HCT116 (cell line): ENCODE measurements at places on chromosomes 2 and 18. TPM values are rescaled to one million over a fixed set of nuclear protein-coding genes. Genes with fewer than 3 reads are reported as not detected.

DNA sequence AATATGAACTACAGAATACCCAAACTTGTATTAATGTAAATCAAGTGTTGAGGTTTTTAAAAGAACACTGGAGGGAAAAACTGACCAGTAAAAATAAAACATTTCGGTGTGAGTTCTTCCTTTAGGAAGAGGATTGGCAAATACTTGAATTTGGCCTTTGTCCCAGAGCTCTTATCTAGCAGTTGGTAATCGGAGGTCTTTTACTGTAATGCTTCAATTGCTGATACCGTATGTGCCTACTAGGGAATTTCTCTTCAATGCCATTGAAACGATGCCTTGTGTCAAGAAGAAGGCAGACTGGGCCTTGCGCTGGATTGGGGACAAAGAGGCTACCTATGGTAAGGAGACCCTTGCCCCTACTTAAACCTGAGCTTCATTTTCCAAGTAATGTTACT is 4.1 kb downstream of the RRM2 start:
- DNase-seq, result no peak

- DNase-seq, result no peak
These were observed 6.7 kb downstream of the AOX1 start for GRCh38 chr2:200592406-200593075.

DNA sequence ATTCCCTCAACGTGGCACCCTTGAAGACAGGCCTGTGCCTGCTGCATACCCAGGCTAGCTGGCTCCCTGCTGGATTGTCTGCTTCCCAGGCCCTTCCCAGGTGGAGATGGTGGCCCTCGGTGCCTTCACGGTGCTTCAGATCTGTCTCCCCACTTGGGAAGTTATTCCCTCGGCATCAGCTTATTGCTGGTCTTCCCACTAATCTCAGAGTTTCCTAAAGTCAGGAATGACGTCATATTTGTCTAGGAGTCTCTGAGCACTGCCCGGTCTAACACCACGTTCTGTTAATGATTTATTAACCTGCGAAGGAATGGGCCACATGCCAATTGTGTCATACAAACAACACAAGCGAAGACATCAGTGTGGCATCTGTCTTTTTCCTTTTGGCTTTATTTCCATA is 269.8 kb upstream of the ID2 start:
- DNase-seq, result no peak

GRCh38 chr2:85199698-85200097 is 66.5 kb downstream of the TCF7L1 start:
- no peak for DNase-seq

DNA sequence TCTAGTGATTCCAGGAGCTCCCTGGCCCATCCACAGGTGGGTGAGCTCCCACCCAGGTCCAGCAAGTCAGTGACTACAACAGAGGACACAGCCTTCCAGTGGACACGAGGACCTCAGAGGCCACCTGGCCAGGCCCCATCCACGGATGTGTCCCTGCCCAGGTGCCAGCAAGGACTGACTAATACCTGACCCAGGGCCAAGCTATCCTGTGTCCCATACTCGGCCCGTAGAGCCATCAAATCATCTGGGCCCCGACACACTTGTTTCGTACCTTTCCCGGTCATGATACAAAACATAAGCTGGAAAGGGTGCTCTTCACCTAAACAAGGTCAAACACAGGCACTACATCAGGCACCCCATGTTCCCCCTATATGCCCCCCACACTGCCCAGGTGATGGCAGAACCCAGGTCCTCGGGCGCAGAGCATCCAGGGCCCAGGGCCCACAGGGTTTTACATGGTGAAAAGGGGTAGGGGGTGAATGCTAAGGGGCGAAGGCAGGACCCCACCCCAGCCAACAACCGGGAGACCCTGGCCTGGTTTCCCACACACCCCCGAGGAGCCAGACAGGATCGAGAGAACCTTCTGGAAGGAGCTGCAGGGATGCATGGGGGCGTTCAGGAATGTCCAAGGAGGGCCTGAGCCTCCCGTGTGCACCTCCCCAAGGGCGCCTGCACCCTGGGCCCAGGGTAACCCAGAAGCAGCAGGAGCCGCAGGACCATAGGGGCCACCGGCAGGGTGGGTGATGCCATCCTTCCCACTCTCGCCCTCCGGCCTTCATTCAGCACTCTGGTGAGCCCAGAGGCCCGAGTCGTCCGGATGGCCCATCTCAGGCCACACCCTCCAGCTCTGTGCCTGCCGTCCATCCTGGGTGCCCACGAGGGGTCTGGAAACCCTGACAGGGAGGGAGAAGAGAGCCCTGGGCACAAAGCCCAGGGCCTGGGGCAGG is 94.3 kb downstream of the HDAC4 start:
- no peak for DNase-seq

DNA sequence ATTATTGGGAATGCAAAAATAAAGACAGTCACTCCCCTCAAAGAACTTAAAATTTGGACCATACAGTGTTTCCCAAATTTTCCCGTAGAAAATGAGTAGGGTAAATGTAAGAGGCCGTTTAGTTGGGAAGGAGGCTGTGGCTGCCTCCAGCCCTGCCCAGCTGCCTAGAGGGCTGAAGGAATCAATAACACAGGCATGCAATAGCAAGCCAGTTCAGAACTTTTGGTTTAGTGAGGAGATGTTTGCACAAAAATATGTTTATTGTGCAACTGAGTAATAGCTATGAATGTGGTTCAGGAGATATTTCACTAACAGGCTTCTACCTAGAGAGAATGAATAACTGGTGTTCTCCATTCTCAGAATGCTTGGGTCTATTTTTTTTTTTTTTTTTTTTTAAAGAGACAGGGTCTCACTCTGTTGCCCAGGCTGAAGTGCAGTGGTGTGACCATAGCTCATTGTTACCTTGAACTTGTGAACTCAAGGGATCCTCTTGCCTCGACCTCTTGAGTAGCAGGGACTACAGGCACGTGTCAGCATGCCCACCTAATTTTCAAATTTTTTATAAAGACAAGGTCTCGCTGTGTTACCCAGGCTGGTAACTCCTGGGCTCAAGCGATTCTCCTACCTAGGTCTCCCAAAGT is 23.6 kb downstream of the UGP2 start:
- DNase-seq, result no peak

GRCh38 chr18:48989304-48990303 is 38.8 kb upstream of the SMAD7 start:
- DNase-seq, result no peak

GRCh38 chr2:529424-529823 is 147.8 kb downstream of the TMEM18 start:
- DNase-seq, result peak; percentile 74

DNA sequence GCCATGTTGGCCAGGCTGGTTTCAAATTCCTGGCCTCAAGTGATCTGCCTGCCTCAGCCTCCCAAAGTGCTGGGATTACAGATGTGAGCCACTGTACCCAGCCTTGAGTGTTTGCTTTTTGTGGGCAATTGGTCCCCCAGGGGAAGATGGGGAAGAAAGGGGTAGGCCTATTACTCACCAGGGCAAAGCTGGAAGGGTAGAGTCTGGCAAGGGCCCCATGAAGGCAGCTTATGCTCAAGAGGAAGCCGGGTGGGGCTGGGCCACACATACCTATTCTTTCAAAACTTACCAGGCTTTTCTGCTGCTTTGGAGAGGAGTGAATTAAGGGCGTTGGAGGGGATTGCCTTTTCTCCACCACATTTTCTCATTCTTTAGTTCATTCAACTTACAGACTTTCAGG is 24.5 kb upstream of the CD28 start:
- no peak for DNase-seq

DNA sequence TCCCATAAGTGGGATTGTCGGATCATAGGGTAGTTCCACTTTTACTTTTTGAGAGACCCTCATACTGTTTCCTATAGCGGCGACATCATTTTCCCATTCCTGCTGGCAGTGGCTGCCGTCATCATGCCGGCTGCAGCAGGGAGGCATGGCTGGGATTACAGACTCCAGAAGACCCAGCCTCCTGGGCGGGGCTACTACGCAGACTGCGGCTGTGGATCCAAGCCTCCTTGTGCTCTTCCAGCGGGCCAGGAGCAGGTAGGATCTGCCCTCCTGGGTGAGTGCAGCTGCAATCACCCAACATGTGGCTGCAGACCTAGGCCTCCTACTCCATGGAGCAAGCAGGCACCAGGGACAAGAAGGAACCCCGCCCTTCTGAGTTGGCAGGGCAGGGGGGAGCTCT is 359.2 kb downstream of the GALR1 start:
- DNase-seq, result no peak

GRCh38 chr2:165357758-165358157 is 111.7 kb upstream of the CSRNP3 start:
- DNase-seq, result no peak

The TM4SF20 gene
- not detected for total RNA-seq

The KDM3A gene
- 52.6 TPM for total RNA-seq

The CDH7 gene
- total RNA-seq, result not detected

The BBS5 gene
- total RNA-seq, result 4.6 TPM

The FIGN gene
- not detected for total RNA-seq

The NEU2 gene
- total RNA-seq, result not detected

The ITSN2 gene
- total RNA-seq, result 26.5 TPM
